Upper lobe of right lung (tissue), 1 donor: ENCODE measurements at places on chromosomes 11 and 22.

- DNase-seq: no peak
These were observed 224.5 kb upstream of the DDI1 start for GRCh38 chr11:103811870-103812455.

GRCh38 chr22:46064966-46065666 is 85.2 kb upstream of the PPARA start:
- DNase-seq: peak; percentile 46

- DNase-seq: no peak
These were observed 23.8 kb upstream of the FZD4 start for GRCh38 chr11:86978756-86979608.

DNA sequence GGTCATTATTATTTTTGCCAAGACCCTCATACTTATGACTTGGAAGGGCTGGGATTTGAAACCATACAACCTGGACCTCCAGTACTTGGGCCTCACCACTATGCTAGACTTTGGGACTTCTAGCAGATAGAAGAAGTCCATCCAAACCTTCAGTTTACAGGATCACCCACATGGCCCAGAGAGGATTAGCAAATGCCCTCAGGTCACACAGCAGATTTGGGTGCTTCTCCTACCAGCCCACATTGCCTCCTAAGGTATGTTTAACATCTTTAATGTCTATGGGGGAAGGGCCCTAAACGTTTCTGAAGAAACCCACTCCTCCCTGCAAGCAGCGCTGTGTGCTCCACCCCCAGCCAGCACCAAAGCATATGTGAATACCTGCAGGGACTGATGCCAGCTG is 17.5 kb upstream of the GCAT start:
- no peak for DNase-seq

DNA sequence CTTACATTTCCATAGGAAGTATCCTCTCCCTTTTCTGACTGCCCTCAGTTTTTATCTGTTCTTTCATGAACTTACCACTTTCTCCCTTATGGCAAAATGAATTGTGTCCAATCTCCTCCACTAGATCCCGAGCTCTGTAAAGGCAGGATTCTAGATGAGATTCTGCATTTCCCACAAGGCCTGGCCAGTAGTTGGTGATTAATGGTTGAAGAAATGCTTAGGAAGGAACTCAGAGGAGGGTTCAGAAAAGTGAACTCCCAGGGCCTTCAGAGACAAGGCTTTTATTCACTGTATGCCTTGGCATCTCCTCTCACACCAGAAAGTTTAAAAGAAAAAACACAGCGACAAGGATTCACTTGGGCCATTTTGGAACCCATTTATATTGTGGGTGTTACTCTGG is 66.2 kb downstream of the CCDC81 start:
- DNase-seq: no peak

DNA sequence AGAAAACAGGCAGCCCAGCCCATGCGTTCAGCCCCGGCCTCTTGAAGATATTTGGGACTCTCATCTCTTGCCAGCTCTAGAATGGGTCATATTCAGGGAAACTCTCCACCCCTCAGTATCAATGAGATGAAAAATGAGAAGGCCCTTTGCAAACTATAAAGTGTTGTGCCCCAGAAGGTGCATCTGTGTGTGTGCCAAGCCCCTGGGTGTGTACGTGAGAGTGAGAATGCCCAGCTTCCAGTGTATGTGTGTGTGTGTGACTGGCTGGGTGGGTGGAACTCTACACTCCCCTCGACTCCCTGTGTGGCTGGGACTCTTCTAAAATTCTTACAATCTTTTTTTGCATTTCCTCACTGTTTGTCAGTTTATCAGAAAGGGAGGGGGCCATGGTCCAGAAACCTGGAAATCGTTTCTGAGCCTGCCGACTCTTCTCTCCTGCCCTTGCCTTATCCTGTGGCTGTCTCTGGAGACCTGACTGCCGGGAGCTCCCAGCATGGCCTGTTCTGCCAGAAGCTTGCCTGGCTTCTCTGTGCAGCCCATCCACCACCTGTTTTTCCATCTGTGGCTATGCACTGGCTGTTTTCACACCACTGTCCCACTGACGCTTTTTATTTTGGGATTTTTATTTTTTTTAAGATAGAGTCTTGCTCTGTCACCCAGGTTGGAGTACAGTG is 1.2 kb downstream of the P2RY6 start:
- DNase-seq: peak; percentile 13

DNA sequence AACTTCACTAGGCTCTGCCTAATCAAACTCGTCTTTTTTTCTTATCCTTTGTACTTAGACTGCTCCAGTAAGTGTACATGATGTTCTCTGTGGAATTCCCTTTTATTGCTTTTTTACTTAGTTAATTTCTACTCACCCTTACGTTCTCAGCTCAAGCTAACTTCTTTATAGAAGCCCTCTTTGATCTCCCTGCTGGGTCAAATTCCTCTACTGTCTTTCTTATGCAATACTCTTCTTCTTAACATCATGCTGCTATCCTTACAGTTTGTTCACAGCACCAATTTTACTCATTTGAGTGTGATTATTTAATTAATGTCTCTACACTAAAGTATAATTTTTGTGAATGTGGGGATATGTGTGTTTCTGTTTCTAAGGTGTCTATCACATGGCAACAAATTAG is 498.3 kb downstream of the CNTN5 start:
- no peak for DNase-seq

DNA sequence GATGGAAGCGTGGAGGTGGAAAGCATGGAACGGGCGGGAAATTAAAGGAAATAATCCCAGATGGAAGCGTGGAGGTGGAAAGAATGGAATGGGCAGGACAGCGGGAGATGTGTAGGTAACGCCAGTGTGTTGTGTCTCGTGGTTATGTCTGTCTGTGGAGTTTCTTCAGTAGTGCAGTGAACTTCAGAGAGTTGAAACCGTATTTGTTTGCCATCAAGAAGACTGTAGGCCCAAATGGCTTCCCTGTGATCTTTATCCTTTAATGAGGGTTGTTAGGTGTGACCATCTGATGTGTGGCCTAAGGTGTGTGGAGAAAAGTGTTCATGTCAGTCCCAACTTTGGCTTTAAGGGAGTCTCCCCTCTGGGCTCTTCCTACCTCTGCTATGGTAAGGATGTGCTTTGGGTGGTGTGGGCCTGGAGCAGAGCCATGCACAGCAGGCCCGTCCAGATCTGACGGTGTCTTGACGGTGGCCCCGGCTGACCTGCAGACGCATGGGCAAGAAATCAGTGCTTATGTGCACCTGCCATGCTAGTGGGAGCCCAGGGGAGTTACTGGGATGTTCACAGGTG is 39.6 kb downstream of the AP2A2 start:
- no peak for DNase-seq

DNA sequence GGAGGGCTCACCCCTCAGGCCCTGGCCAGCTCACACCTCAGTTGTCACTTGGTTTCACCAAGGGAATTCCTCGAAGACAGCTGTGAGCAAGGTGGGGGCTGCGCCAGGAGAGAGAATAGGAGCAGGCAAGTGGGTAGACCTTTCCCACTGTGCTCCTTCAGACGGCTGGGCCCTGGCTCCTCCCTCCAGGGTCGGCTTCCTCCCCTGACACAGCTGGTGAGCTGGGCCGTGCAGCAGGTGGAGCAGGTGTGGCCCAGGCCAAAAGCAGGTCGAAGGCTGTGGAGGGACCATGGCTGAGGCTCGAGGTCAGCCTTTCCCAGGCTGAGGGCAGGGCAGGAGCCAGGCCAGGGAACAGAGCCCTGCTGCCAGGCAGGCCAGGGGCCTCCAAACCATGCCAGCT is 12.5 kb upstream of the MYRF start:
- no peak for DNase-seq

- no peak for DNase-seq
These were observed 722.9 kb upstream of the RAG2 start for GRCh38 chr11:37320921-37321320.

- DNase-seq: no peak
These were observed 9.1 kb downstream of the LMF2 start for GRCh38 chr22:50498322-50498890.

- DNase-seq: no peak
These were observed 8.2 kb upstream of the PRR5 start for GRCh38 chr22:44693756-44694155.

GRCh38 chr11:2133241-2134021 is 5.8 kb downstream of the IGF2 start:
- DNase-seq: no peak

DNA sequence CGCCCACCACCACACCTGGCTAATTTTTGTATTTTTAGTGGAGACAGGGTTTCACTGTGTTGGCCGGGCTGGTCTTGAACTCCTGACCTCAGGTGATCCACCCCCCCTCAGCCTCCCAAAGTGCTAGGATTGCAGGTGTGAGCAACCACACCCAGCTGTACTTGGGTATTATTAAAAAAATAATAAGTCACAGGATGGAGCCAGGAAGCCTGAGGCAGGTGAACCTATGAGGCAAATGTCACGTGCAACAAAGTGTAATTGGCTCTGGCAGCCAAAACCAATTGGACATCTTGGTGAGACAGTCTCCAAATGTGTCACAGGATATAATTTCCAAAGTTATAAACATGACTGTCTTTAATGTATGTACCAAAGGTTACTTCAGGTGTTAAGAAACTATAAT is 24.0 kb upstream of the MALAT1 start:
- no peak for DNase-seq

DNA sequence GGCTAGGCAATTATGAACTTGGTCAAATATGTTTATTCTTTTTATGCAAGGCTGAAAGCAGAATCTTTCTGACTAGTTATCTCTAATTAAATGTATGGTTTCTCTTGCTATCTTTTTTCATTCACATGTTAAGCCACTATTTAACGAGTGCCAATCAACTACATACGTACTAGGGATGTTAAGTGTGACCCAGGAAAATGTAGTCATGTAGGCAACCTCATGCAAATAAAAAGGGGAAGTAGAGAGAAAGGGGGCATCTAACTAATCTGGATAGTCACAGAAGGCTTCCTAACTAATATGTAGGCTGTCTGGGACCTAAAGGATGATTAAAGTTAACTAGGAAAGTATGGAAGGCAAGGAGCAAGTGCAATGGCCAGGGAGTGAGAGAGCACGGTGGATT is 23.5 kb downstream of the TBRG1 start:
- no peak for DNase-seq

- DNase-seq: no peak
These were observed 41.2 kb downstream of the IGLL5 start for GRCh38 chr22:22928666-22929380.

GRCh38 chr11:117045196-117045595 is 53.0 kb downstream of the SIK3 start:
- DNase-seq: no peak

DNA sequence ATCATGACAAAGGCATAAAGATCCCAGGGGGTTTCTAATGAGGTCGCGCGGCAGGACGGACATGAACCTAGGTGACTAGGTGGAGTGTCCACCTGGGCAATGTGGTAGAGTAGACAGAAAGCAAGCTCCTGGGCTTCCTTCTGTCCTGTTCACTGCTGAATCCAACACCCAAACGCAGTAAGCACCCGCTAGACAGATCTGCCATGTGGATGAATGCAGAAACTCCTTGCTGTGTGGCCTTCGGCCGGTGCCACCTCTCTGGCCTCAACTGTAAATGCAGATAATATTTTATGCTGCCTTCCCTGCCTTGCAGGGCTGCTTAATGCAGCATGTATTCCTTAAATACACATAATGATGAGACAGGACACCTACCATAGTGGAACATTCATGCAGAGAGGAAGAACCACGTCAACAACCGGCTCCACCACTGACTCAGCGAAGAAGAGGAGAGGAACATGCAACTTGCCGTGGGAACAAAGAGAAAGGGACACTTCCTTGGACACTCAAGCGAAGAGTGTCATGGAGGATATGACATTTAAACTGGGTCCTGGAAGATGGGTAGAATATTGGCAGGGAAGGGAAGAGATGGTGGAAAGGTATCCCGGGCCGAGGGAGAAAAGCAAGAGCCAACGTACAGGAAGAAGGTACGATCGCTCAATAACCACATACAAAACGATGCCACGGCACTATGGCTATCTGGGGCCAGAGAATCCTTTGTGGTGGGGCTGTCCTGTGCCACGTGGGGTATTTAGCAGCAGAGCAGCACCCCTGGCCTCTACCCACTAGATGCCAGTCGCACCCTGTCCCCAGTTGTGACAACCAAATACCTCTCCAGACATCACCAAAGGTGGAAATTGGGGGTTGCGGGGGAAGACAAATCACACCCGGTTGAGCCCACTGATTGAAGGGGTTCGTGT is 30.8 kb downstream of the MYH9 start:
- no peak for DNase-seq

GRCh38 chr11:11210446-11210845 is 142.6 kb downstream of the CSNK2A3 start:
- DNase-seq: no peak

DNA sequence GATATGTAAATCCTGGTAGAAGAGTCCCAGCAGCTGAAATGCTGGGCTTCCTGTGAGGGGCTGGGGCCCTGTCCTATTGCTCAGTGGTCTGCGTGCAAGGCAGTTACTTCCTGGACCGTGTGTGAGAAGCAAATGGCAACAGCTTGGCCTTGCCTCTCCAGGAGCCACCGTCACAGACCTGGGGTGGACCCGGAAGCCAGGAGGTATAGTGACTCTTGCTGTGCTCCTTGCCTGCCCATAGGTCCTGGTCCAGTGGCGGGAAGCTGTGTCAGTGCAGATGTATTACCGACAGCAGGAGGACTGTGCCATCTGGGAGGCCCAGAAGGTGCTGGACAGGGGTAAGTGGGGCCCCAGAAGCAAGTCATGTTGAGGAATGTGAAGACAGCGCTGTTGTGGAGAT is 54.3 kb downstream of the PISD start:
- no peak for DNase-seq

DNA sequence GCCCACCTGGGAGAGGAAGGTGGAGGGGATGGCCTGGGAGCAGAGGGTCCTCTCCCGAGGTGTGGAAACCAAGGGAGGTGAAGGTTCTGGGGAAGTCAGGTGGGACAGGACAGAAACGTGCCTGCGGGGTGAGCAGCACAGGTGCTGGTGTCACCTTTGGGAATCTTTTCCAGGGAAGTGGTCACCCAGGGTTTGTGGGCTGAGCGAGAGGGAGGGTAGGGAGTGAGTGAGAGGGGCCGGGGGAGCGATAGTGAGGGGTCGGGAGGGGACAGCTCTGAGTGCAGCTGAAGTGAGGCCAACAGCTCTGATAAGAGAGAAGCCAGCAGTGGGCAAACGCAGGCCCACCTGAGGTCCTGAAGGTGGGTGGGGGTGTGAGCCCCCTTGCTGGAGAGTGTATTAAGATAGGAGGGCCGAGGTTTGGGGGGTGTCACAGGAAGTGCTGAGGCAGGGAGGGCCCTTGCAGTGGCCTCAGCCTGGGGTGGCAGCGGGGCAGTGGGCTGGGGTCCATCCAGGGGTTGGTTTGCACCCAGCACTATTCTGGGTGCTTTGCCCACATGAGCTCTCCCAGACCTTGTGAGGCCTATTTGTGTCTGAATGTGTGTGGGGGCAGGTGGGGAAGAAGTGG is 1.6 kb upstream of the SHANK3 start:
- DNase-seq: no peak

DNA sequence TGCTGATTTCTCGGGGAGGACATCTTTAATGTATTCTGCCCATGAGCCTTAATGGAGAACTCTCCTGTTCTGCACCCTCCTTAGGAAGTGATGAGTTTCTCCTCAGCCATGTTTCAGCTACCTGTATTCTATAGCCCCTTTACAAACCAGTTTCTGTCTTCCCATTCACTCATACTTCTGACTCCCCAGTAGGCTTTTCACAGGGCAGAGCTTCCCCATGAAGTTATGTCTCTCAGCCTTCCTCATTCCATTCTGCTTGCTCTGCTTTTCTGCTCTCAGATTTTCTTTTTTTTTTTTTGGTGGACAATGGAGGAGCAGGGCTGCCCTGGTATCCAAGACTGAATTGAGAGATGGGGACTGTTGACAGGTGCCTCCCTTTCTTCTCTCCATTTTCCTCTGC is 4.3 kb upstream of the OR52R1 start:
- no peak for DNase-seq
